Activated T-cell treated with anti-CD3 and anti-CD28 coated beads for 4 hours (primary cell): ENCODE measurements at places on chromosomes 1 and 21.

DNA sequence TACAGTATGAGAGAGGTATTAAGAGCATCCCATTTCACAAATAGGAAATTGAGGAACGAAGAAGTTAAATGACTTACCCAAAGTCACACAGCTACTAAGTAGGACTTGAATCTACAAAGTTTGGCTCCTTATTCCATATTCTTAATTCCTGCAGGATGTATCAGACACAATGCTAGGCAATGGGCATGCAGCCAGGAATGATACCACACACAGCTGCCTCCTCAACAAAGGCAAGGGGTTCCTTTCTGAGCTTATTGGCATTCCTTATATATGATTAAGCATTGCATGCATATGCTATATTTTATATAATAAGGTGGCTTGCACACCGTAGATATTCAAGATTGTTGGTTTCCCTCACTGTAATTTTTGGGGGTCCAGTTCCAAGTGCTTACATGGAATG is 34.2 kb upstream of the JUN start:
- DNase-seq: no peak

DNA sequence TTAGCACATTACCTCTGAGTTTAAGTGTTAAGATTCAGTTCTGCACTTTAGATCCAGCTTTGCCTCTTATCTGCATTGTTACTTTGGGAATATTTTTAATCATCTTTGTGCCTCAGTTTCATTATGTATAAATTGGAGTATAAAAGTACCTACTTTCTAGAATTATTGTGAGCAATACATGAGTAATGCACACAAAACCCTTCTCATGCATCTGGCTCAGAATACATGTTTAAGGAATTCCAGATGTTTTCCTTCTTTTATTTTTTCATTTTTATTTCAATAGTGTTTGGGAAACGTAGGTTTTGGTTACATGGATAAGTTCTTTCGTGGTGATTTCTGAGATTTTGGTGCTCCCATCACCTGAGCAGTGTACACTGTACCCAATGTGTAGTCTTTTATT is 14.2 kb downstream of the C8A start:
- DNase-seq: no peak

DNA sequence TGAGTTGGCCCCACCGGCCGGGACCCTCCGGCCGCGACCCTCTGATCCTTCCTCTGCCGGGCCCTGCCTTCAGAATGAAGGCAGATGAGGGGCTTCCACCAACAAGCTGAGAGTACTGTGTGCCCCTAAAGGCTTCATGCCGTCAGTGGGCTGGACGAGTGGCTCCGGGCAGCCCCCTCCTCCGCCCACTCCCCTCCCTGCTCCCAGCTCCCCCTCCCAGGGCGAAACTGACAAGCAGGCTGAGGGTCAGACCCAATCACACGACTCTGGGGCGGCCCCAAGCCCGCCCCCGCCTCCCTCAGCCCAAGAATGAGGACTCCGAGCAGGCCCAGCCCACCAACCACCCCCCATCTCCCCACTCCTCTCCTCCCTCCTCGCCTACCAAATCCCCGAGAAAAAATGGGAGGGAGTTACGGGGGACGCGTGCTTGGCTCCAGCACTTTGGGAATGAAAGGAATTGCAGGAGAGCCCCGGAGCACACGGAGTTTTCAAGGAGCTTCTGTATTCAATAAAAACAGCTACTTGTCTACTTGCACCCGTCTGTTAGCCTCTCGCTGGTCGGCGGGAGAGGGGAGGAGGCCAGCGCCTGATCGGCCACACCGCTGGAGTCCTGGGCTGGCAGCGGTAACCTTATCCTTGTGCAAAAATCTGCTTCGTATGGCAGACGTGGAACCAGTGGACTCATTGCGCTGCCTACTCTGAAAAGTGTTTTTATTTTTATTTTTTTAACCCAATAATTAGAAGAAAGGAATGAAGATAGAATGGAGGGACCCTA is at the start of gene COL11A1:
TSS of gene COL11A1 (minus strand) at position 147 of the 775 bp plus-strand sequence. CDS start 344 bp downstream, outside the sequence.
- DNase-seq: no peak

- DNase-seq: no peak
These were observed 135.1 kb downstream of the RRAGC start for GRCh38 chr1:38724160-38725131.

DNA sequence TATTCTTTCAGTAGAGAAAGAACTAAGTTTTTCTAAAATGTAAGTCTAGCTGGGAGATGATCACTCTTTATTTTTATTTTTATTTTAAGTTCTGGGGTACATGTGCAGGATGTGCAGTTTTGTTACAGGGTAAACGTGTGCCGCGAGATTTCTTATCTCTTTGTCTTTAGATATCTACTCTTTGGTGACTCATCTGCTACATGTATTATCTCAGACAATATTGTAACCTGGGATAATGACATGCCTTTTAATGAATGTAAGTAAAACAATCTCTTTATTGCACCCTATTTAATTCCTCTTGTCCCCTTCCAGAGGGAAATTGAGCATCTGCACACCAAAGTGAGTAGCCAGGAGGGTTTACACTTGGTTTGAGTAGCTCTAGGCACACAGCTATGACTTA is 9.4 kb downstream of the CR2 start:
- DNase-seq: no peak

DNA sequence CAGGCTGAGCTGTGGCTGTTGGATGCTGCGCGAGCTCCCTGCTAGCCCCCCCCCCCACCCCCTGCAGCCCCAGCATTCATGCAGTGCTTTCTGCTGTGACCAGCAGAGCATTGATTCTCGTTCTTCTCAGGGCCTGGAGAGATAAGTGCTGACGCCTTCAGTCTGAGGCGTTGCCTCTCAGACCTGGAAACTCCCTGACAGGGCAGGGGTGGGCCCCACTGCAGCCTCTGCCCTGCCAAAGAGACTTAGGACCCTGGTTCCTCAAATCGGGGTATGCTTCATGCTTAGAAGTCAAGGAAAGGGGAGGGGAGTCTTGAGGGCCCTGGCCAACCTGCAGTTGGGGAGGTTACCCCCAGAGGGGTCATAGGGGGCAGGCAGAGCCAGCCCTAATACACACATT is 38.5 kb downstream of the PTPRF start:
- DNase-seq: no peak
